ENCODE measurements at places on chromosomes 12 and 14. TPM values are rescaled to one million over a fixed set of nuclear protein-coding genes. Genes with fewer than 3 reads are reported as not detected.

- no peaks in the 10 kb centered on the region for H3K36me3 ChIP-seq
- no peak overlapping the region for H3K27ac ChIP-seq
- no peak for DNase-seq
- no peaks in the 10 kb centered on the region for H3K27me3 ChIP-seq
These were observed 76.1 kb downstream of the SLC25A47 start for GRCh38 chr14:100399052-100399849.

DNA sequence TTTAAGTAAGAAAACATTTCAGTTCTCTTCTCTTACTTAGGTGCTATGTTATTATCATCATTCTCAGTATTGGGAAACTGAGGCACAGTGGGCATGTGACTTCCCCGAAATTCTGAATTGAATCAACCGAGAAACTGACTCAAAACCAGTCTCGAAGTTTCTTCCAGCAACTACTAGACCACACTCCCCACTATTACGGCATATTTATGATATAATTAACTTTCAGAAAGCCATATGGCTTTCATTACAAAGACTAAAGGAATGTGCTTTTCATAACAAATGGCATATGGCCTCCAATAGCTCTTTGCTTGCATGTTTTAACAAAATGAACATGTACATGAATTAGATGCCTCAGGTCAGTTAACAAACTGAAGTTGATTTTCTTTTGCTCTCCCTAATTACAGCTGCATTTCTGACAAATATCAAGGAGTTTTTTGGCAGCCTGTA, 182.9 kb upstream of the SLC38A2 start:
- H3K36me3 ChIP-seq = no peaks in the 10 kb centered on the region
- peaks cover 78% of the 10 kb centered on the region for H3K4me1 ChIP-seq
- peak overlapping the region; percentile 51 for H3K4me3 ChIP-seq
- H3K27me3 ChIP-seq = no peaks in the 10 kb centered on the region
- H3K27ac ChIP-seq = peak overlapping the region; percentile 94

- no peak for DNase-seq
- no peak overlapping the region for H3K4me3 ChIP-seq
- H3K4me1 ChIP-seq = no peaks in the 10 kb centered on the region
- H3K27ac ChIP-seq = no peak overlapping the region
- no peaks in the 10 kb centered on the region for H3K27me3 ChIP-seq
These were observed 481 bp downstream of the REC8 start for GRCh38 chr14:24172261-24172860.

DNA sequence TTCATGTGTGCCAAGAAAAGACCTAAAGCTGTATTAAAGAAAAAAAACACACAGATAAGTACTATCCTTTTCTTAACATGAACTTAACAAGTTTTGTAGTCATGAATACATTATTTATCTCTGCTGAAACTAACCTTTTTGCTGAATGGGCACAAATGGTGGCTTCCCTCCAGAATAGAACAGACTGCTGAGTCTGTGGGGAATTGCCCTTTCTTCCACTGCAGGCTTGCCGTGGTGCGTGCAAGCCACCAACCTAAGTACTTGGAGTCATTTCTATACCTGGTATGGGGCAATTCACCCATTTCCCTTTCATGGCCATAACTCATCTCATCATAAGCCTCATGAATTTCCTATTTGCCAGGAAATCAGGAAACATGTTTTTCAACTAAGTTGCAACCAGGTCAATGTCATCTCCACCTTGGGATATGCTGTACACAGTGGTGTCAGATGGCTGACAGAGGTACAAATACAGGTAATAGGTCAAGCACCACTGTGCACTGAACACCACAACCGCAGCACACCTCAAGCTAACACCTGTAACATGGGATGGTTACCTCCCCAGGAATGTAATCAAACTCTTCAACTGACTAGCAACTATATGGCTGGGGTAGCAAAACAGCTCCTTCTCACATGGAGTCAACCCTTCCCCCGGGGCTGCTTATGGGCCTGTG, 49.9 kb downstream of the CATSPERB start:
- no peak overlapping the region for H3K27ac ChIP-seq
- no peaks in the 10 kb centered on the region for H3K4me1 ChIP-seq
- H3K36me3 ChIP-seq = no peaks in the 10 kb centered on the region
- no peak overlapping the region for H3K4me3 ChIP-seq
- H3K27me3 ChIP-seq = no peaks in the 10 kb centered on the region

The PPP2R5C gene
- 77.1 TPM for total RNA-seq

DNA sequence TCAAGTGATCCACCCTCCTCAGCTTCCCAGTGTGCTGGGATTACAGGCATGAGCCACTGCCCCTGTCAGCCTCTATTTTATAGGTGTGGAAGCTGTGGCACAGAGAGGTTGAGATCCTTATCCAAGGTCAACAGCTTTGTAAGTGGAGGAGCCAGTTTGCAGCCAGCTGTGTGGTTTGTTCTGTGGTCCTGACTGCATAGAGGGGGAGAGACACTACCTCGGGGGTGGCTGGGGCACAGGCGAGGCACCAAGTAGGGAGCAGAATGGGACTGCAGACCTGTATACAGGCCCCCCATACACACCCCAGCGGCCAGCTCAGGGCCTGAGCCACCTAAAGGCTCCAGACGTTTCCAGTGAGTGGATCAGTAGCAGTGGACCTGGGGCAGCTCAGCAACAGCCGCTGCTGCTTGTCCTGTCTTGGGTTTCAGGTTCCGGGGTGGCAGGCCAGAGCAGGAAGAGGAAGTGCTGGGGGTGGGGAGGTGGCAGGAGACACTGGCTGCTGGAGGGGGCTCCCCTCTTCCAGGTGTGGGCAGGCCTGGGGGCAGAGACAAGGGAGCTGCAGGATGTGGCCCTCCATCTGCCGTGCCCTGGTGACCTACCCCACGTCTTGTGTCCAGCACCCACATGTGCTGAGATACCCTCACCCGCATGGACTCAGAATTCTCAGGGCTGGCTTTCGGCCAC, 11.0 kb downstream of the ORAI1 start:
- no peak for DNase-seq
- no peaks in the 10 kb centered on the region for H3K36me3 ChIP-seq
- no peaks in the 10 kb centered on the region for H3K27me3 ChIP-seq
- H3K4me1 ChIP-seq = no peaks in the 10 kb centered on the region
- H3K27ac ChIP-seq = no peak overlapping the region

The KCNA5 gene
- not detected for total RNA-seq

- no peaks in the 10 kb centered on the region for H3K4me1 ChIP-seq
- no peak for DNase-seq
- no peaks in the 10 kb centered on the region for H3K36me3 ChIP-seq
- no peak overlapping the region for H3K4me3 ChIP-seq
These were observed 54.9 kb downstream of the SLC6A15 start for GRCh38 chr12:84857525-84858208.

The NKX2-1 gene
- not detected for total RNA-seq

The GNS gene
- total RNA-seq = 129 TPM

The C12orf54 gene
- not detected for total RNA-seq

GRCh38 chr12:102093319-102093718, 26.6 kb downstream of the NUP37 start:
- H3K27ac ChIP-seq = peak overlapping the region; percentile 36
- no peak overlapping the region for H3K4me3 ChIP-seq
- H3K4me1 ChIP-seq = peaks cover 24% of the 10 kb centered on the region

The STAB2 gene
- total RNA-seq = not detected

The RASSF9 gene
- 0.89 TPM for total RNA-seq

DNA sequence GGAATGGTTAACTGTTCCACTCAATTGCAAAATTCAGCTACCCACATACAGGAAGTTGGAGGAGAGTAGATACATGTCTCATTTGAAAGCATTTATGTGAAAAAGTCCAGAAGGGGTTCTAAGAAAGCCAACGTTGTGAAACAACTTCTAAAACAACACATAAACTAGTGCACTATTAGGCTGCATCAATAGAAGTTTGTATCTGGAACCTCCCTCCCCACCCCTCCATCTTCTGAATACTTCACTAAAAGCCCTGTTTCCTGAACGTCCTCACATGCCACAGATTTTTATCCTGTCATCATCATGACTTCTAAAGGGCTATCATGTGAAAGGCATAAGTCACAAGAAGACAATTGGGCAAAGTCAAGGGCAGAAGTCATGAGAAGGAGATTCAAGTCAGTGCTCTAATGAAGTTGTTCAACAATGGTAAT, 5.5 kb downstream of the KRT79 start:
- no peaks in the 10 kb centered on the region for H3K36me3 ChIP-seq
- DNase-seq = peak; percentile 45
- H3K27me3 ChIP-seq = no peaks in the 10 kb centered on the region
- peaks cover 10% of the 10 kb centered on the region for H3K4me1 ChIP-seq
- H3K27ac ChIP-seq = no peak overlapping the region
- no peak overlapping the region for H3K4me3 ChIP-seq

DNA sequence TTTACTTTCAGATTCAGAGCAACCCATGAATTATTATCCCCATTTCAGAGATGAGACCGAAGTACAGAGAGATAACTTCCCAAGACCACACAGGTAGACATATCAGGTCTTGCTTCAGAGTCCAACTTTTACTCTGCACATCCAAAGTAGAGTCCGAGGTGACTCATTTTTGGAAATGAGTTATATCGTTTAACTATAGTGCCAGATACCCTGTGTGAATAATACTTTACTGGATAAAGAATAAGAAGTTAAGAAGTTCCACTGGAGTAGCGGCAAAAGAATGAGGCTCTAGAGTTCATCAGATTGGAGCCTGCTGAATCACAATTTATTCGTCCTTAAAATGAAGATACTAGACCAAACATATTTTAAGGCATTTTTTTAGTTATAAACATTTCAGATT, 124.7 kb downstream of the EPS8 start:
- peak; percentile 51 for DNase-seq
- H3K4me3 ChIP-seq = no peak overlapping the region
- H3K4me1 ChIP-seq = peaks cover 37% of the 10 kb centered on the region
- H3K36me3 ChIP-seq = peaks cover 40% of the 10 kb centered on the region
- H3K27ac ChIP-seq = no peak overlapping the region

DNA sequence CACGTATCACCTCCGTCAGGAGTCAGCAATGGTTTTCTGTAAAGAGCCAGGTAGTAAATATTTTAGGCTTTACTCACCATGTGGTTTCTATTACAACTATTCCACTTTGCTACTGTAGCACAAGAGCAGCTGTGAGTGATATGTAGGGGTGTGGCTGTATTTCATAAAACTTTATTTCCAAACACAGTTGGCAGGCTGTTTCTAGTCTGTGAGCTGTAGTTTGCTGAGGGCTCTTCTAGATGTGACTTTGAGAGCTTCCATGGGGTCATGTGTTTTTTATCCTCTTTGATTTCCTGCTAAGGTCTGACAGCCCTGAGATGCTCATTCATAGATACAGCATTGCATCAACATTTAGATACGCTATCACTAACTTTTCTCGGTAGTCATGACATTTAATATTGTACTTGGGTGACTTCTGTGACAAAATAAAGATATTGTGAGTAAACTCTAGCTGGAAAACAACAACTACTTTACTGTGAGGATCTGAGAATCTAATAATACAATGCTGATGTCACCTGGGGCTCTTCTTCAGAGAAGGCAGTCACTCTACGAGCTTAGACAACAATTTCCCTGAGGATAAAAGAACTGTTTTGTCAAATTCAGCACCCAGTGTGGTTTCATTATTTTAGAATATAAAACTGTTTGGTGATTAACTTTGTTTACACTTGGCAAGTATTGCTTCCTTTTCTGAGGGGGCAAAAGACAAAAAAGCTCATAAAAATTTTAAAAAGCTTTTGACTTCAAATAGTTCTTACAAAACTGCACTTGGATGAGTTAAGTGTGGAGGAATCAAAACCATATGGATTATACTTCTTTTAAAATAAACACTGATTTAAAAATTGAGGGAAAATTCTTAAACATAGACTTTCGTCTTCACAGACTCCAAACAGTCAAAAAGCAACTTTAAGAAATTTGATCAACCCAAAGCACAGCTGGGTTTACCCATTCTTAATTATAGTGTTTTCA, 231.2 kb upstream of the DCN start:
- DNase-seq = peak; percentile 57
- no peak overlapping the region for H3K4me3 ChIP-seq
- no peak overlapping the region for H3K27ac ChIP-seq
- peaks cover 10% of the 10 kb centered on the region for H3K4me1 ChIP-seq
- no peaks in the 10 kb centered on the region for H3K36me3 ChIP-seq

DNA sequence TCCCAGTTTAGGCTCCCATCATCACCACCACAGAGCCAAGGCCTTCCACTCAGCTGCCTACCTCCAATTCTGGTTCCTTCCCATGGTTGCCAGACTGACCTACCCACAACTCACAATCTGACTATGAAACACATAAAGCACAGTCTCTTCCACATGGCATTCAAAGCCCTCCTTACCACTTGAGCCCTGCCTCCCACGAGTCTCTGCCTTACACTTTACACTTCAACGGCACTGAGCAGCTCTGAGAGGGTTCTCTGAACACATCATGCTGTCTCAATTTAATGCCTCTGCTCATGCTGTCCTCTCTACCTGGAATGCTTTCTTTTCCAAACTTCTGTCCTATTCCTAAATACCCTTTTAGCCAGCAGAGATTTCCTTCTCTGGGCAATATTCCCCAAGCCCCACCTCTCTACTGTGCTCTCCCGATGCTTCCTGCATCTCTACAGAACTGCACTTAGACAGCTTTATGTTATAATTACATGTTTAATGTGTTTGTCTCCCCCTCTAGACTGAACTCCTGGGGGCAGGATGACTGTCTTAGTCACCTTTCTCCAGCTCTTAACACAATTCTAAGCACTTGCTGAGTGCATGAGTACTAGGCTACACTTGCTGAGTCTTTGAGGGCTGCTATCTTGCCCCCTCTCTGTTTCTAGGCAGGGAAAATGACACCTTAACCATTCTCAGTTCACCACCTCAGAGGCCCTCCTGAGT, 23.5 kb downstream of the FMNL3 start:
- peaks cover 18% of the 10 kb centered on the region for H3K4me1 ChIP-seq
- no peaks in the 10 kb centered on the region for H3K27me3 ChIP-seq
- no peak for DNase-seq
- H3K36me3 ChIP-seq = no peaks in the 10 kb centered on the region

The PEX5 gene
- 22.3 TPM for total RNA-seq

GRCh38 chr12:118581371-118581770, 205.0 kb downstream of the SUDS3 start:
- H3K27me3 ChIP-seq = no peaks in the 10 kb centered on the region
- no peaks in the 10 kb centered on the region for H3K4me1 ChIP-seq
- no peak overlapping the region for H3K27ac ChIP-seq

The ZNF891 gene
- total RNA-seq = 0.43 TPM

The NTN4 gene
- 63.7 TPM for total RNA-seq

DNA sequence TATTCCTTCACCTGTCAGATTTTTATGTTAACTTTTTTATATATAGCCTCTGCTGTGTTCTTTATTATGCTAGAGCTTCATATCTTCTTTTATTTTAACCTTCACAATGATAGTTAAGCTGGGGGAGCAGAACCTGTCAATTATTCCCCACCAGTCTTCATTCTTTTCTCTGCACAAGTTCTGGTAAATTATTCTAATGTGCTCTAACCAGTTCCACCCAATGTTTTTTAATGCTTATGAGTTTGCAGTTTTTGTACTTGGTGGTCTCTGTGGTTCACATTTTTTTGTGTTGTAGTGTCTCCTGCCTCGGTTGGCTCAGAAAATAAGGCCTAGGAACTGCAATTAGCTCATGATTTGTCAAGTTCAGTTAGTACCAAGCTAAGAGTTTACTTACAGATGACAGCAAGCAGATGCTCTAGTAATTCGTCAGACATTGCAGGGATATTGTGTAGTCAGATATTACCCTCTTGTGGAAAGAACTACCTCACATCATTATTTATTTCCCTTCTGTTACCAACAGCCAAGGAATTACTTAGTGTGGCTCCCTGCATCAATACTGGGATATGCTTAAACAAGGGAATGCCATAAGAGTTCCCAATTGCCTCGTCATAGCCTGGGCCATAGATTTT, 14.5 kb downstream of the DYRK2 start:
- peak; percentile 89 for DNase-seq
- H3K36me3 ChIP-seq = peaks cover 14% of the 10 kb centered on the region
- H3K4me1 ChIP-seq = peaks cover 57% of the 10 kb centered on the region
- 0 out of 2 replicates have a peak overlapping the region, but pooled peaks have one; percentile 14 for H3K4me3 ChIP-seq
- peak overlapping the region; percentile 69 for H3K27ac ChIP-seq

All from GM23248 (cell line).